ENCODE measurements at places on chromosomes 11 and 22.

GRCh38 chr22:30406400-30406799 lies 9.6 kb downstream of the SEC14L2 start:
- DNase-seq, result no peak

GRCh38 chr11:114233755-114234154 lies 62.4 kb upstream of the NNMT start:
- DNase-seq, result no peak

- DNase-seq, result no peak
Measured at GRCh38 chr11:11189506-11189905, 163.5 kb downstream of the CSNK2A3 start.

DNA sequence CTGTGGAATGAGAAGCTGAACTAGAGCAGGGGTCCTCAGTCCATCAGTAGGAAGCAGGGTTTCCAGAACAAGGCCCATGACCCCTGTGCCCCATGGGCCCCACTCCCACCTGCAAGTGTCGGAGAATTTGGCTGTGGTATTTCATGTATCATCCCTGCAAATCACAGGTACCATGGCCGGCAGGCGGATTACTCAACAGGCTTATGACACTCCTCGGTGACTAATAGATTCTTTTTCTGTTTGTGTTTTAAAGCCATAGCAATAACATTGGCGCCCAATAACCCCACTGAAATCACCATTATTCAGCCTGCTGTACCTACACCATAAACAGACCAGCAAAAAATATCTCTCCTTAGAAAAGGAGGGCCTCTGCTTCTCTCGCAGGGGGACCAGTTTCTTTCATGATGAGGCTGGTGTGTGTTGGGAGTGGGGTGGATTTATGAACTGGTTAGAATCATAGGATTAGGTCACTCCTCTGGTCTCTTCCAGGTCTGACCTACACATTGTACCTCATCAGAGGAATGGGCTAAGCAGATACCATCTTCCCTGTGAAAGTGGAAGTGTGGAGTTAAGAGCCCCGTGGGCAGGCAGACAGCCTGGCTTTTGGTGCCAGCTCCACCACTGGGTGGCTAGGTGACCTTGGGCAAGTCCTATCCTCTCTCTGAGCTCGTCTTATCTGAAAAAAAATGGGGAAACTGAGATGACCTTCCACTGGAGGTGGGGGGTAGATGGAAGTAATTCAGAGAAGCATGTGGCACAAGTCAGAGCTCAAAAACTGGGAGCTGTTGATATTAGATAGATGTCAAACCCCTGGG lies 60.2 kb upstream of the WNT11 start:
- DNase-seq, result no peak

GRCh38 chr11:9643751-9644150 lies 20.1 kb upstream of the SWAP70 start:
- no peak for DNase-seq
